ENCODE measurements at places on chromosomes 5 and 9. TPM values are rescaled to one million over a fixed set of nuclear protein-coding genes. Genes with fewer than 3 reads are reported as not detected.

Gene SLC36A2
- total RNA-seq, result not detected

GRCh38 chr5:7886849-7887475 lies 18.0 kb downstream of the MTRR start:
- peaks cover 88% of the 10 kb centered on the region for H3K36me3 ChIP-seq
- no peak overlapping the region for H3K4me3 ChIP-seq
- no peaks in the 10 kb centered on the region for H3K27me3 ChIP-seq
- DNase-seq, result peak; percentile 70

Gene CDH9
- total RNA-seq, result not detected

- no peak overlapping the region for H3K4me3 ChIP-seq
- DNase-seq, result no peak
- no peak overlapping the region for H3K27ac ChIP-seq
- H3K36me3 ChIP-seq, result peaks cover 5% of the 10 kb centered on the region
- peaks cover 5% of the 10 kb centered on the region for H3K4me1 ChIP-seq
- no peaks in the 10 kb centered on the region for H3K27me3 ChIP-seq
These were observed 40.4 kb downstream of the PTAR1 start for GRCh38 chr9:69719367-69719766.

Gene ZDHHC21
- total RNA-seq, result 5.4 TPM

- H3K27me3 ChIP-seq, result no peaks in the 10 kb centered on the region
- H3K36me3 ChIP-seq, result no peaks in the 10 kb centered on the region
- H3K4me1 ChIP-seq, result no peaks in the 10 kb centered on the region
- no peak overlapping the region for H3K27ac ChIP-seq
These were observed 101.2 kb upstream of the GDNF start for GRCh38 chr5:37940931-37941623.

Gene C7
- 167 TPM for total RNA-seq

DNA sequence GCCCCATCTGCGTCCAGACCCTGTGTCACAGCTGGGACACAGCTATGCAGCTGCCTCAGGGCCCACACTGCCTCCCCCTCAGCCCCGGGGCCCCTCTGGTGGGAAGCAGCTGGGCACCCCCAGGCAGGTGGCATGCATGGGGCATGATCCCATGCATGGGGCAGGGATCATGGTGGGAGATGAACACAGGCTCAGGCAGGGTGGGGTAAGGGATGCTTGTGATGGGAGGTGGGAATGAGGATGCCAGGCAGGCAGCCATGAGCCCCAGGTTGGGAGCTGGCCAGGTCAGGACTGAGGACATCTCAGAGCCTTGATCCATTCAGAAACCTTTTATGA lies 19.7 kb downstream of the EEIG1 start:
- DNase-seq, result no peak
- H3K4me1 ChIP-seq, result peaks cover 55% of the 10 kb centered on the region
- H3K27ac ChIP-seq, result peak overlapping the region; percentile 94
- H3K27me3 ChIP-seq, result no peaks in the 10 kb centered on the region

DNA sequence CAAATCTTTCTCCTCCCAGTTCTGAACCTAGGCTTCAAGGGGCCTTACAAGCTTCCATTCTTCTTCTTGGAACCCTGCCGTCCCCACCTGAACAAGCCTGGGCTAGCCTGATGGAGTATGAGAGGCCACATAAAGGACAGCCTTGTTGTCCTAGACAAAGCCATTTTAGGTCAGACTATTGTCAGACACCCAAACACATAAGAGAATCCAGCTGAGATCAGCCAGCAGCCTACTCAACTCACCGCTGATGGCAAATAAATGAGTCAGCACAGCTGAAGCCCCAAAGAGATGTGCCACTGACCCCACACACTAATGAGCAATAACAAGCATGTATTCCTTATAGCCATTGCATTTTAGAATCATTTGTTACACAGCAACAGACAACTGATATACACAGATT lies 33.8 kb downstream of the SVEP1 start:
- no peak overlapping the region for H3K4me3 ChIP-seq
- no peak overlapping the region for H3K27ac ChIP-seq
- no peak for DNase-seq
- H3K27me3 ChIP-seq, result no peaks in the 10 kb centered on the region

- H3K27me3 ChIP-seq, result no peaks in the 10 kb centered on the region
- H3K27ac ChIP-seq, result no peak overlapping the region
- H3K36me3 ChIP-seq, result no peaks in the 10 kb centered on the region
- H3K4me1 ChIP-seq, result no peaks in the 10 kb centered on the region
- H3K4me3 ChIP-seq, result no peak overlapping the region
- DNase-seq, result no peak
These were observed 10.3 kb upstream of the FCN2 start for GRCh38 chr9:134870301-134870694.

- H3K27me3 ChIP-seq, result no peaks in the 10 kb centered on the region
- peak; percentile 42 for DNase-seq
- H3K4me1 ChIP-seq, result peaks cover 16% of the 10 kb centered on the region
These were observed 39.5 kb downstream of the CD180 start for GRCh38 chr5:67156976-67157583.

GRCh38 chr9:112548836-112549595 lies 62.4 kb downstream of the KIAA1958 start:
- H3K36me3 ChIP-seq, result no peaks in the 10 kb centered on the region
- no peaks in the 10 kb centered on the region for H3K27me3 ChIP-seq
- peak overlapping the region; percentile 38 for H3K27ac ChIP-seq
- peaks cover 48% of the 10 kb centered on the region for H3K4me1 ChIP-seq
- H3K4me3 ChIP-seq, result no peak overlapping the region

DNA sequence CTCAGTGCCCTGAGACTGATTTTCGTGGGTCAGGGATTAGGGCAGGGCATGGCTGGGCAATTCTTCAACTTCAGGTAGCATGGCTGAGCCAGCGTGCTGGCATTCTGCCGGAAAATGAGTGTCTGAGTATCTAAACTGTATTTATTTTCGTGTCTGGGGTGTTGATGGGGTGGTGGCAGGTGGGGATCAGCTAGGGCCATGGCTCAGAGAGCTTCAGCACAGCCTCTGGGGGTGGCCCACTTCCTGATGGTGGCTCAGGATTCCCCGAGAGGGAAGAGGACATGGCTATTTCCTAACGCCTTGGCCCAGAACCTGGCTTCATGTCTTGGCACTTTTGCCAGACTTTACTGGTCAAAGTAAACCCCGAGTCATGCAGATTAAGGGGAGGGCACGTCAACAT lies 260.5 kb downstream of the GADD45G start:
- no peak overlapping the region for H3K4me3 ChIP-seq
- no peaks in the 10 kb centered on the region for H3K4me1 ChIP-seq
- no peak overlapping the region for H3K27ac ChIP-seq
- H3K27me3 ChIP-seq, result no peaks in the 10 kb centered on the region
- DNase-seq, result no peak
- H3K36me3 ChIP-seq, result no peaks in the 10 kb centered on the region

DNA sequence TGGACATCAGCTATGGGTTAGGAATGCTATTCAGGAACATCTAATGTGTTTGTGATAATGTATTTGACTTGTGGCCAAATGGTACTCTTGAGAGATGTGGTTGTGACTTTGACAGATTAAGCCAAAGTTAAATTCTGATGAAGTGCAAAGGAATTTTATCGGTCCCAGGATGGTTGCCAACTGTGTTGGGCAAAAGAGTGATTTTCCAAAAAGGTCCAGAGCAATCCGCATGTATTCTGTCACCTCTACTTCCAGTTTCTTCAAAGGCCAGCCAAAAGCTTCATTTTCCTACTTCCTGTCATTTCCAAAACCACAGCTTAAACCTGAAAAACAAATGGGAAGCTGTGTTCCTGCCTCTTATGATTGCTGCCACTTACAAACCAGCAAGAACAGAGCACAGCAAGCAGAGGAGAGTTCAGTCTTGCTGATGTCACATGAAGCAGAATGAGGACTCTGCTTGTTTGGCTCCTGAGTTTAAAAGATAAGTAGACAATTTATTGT lies 59.8 kb downstream of the MARCHF3 start:
- DNase-seq, result no peak
- no peaks in the 10 kb centered on the region for H3K36me3 ChIP-seq
- H3K27ac ChIP-seq, result no peak overlapping the region
- H3K4me1 ChIP-seq, result peaks cover 22% of the 10 kb centered on the region

- H3K4me3 ChIP-seq, result no peak overlapping the region
- peaks cover 11% of the 10 kb centered on the region for H3K4me1 ChIP-seq
- no peaks in the 10 kb centered on the region for H3K36me3 ChIP-seq
- H3K27me3 ChIP-seq, result no peaks in the 10 kb centered on the region
- DNase-seq, result no peak
These were observed 223.5 kb downstream of the ARRDC3 start for GRCh38 chr5:91159647-91160046.

Gene ARID3C
- total RNA-seq, result not detected

Gene PRXL2C
- total RNA-seq, result 8.9 TPM

Gene ALDH7A1
- 30.9 TPM for total RNA-seq

DNA sequence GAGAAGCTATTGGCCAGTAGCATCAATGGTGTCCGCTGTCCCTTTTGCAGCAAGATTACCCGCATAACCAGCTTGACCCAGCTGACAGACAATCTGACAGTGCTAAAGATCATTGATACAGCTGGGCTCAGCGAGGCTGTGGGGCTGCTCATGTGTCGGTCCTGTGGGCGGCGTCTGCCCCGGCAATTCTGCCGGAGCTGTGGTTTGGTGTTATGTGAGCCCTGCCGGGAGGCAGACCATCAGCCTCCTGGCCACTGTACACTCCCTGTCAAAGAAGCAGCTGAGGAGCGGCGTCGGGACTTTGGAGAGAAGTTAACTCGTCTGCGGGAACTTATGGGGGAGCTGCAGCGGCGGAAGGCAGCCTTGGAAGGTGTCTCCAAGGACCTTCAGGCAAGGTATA lies 10.8 kb downstream of the TRIM32 start:
- no peak overlapping the region for H3K27ac ChIP-seq
- H3K36me3 ChIP-seq, result peaks cover 37% of the 10 kb centered on the region

- H3K27ac ChIP-seq, result peak overlapping the region; percentile 31
- no peaks in the 10 kb centered on the region for H3K27me3 ChIP-seq
- no peaks in the 10 kb centered on the region for H3K36me3 ChIP-seq
- H3K4me3 ChIP-seq, result no peak overlapping the region
- H3K4me1 ChIP-seq, result peaks cover 65% of the 10 kb centered on the region
These were observed 3.9 kb downstream of the RGS14 start for GRCh38 chr5:177361418-177362291.

Gene LCNL1
- total RNA-seq, result not detected

DNA sequence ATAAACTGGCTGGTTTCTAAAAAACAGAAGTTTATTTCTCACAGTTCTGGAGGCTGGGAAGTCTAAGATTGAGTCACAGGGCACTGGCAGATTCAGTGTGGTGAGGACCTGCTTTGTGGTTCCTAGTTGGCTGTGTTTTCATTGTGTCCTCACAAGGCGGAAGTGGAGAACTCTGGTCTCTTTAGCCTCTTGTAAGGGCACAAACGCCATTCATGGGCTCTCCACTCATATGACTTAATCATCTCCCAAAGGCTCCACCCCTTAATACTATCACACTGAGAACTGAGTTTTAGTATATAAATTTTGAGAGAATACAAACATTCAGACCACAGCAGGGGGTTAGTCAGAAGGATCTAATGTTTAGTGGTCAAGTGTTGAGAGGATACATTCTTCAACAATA lies 208.2 kb downstream of the SEC61B start:
- DNase-seq, result no peak
- no peaks in the 10 kb centered on the region for H3K4me1 ChIP-seq
- no peak overlapping the region for H3K27ac ChIP-seq
- H3K27me3 ChIP-seq, result no peaks in the 10 kb centered on the region
- H3K36me3 ChIP-seq, result no peaks in the 10 kb centered on the region

GRCh38 chr5:72226950-72227349 lies 93.1 kb downstream of the MRPS27 start:
- peaks cover 2% of the 10 kb centered on the region for H3K4me1 ChIP-seq
- H3K27ac ChIP-seq, result no peak overlapping the region
- H3K36me3 ChIP-seq, result peaks cover 76% of the 10 kb centered on the region
- H3K4me3 ChIP-seq, result no peak overlapping the region
- no peak for DNase-seq

DNA sequence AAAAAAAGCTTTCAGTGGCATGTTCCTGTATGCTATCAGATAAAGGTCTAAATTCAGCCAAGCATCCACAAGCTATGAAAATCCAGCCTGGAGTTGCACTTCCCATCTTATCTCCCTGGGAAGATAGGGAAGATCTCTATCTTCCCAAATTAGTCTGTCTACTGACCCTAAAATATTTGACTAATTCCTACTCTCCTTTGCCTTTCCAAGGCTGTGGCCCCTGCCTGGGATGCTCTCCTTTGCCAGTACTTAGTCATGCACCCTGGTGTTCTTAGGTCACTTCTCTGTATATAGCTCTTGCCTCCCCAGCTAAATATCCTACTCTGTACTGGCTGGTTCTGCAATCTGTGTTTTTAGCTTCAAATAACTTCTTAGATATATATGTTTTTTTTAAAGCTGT lies 44.0 kb upstream of the PLPP1 start:
- H3K4me3 ChIP-seq, result no peak overlapping the region
- peaks cover 54% of the 10 kb centered on the region for H3K4me1 ChIP-seq
- H3K27me3 ChIP-seq, result no peaks in the 10 kb centered on the region
- no peaks in the 10 kb centered on the region for H3K36me3 ChIP-seq
- H3K27ac ChIP-seq, result peak overlapping the region; percentile 75

Gene ANKRD31
- total RNA-seq, result 0.14 TPM

DNA sequence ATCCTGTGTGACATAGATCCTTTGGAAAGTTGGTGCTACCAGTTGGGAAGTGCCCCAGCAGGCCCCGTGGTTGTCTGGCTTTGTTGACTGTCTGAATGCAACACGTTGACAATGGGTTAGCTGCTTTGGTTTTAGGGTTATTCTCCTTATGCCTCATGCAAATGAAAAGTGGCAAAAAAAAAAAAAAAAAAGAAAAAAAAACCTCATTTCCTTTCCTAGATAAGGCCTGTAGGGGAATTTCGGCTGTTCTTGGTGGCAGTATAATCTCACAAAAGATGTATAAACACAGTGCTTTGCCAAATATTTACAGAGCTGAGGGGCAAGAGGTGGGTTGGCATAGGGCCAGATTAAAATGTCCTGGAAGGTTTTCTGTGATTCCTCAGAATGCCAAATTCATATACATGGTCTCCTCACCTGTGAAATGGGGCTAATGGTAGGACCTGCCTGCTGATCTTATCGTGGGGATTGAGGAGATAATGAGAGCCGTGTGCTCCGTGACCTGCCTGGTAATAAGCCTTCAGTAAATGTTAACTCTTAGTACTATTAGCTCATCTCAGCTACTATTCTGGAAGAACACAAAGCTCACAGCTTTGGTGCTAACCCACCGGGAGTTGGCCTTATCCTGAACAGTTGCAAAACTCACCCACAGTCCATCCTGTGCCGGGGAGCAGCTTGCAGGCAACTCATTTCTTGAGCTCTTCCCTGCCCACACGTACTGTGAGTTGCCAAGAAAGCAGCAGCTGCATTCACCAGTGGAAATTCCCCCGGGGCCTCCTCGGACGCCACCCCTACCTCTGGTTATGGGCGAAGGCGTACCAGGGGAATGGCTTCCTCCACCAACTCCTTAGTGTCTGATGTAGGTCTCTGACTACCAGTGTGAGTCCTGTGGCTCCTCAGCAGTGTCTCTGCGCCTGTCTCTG lies 220.3 kb downstream of the NR3C1 start:
- H3K4me3 ChIP-seq, result no peak overlapping the region
- peaks cover 58% of the 10 kb centered on the region for H3K4me1 ChIP-seq
- peak; percentile 32 for DNase-seq
- no peaks in the 10 kb centered on the region for H3K36me3 ChIP-seq

All from stomach (tissue), 19 donors.